Central memory CD4-positive, alpha-beta T cell (primary cell): ENCODE measurements at places on chromosomes 4 and X.

GRCh38 chr4:83329521-83330110 is 5.0 kb downstream of the HPSE start:
- no peak for DNase-seq

DNA sequence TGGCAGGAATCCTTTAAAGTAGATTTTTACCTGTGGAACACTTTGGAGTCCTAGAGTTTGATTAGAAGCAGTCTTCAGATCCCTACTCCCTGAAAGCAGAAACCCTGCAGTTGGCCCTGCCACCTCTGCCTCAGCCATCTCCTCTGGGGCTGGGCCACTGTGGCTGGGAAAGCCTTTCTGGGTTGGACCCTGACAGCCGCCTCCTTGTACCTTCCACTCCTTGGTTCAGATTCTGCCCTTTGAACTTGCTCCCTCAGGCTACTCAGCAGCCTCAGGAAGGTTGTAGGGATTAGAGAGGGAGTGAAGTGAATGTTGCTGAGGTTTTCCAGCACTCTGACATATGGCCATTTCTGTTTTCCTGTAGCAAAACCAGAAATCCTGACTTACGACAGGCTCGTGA is 65.5 kb downstream of the KIT start:
- no peak for DNase-seq

- no peak for DNase-seq
Observed at GRCh38 chr4:89268679-89269078, 38.9 kb downstream of the GPRIN3 start.

- DNase-seq: no peak
Observed at GRCh38 chr4:134313591-134313990, 112.0 kb upstream of the PABPC4L start.

GRCh38 chrX:15269618-15270521 is at the start of gene ASB9:
TSS of gene ASB9 (minus strand) at chrX:15270083. CDS start at chrX:15269874, 209 bp downstream.
- peak; percentile 20 for DNase-seq

- DNase-seq: no peak
Observed at GRCh38 chr4:180698550-180699195, 1544.5 kb upstream of the TENM3 start.

GRCh38 chr4:27096142-27096824 is 235.6 kb downstream of the STIM2 start:
- no peak for DNase-seq

DNA sequence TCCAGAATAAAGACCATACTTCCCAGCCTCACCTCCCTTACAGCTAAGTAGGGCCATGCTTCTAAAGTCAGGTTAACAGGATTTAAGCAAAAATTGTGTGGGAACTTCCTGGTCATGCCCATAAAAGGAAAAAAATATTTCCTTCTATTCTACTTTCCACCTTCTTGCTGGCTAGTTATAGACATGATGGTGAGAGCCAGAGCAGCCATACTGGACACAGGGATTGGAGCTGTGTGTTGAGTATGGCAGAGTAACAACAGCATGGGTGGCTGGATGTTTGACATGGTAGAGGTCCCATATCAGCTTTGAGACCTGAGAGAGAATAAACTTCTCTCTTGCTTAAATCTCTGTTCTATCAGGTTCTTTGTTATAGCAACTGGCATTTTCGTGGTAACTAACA is 15.1 kb upstream of the CBR4 start:
- DNase-seq: no peak

DNA sequence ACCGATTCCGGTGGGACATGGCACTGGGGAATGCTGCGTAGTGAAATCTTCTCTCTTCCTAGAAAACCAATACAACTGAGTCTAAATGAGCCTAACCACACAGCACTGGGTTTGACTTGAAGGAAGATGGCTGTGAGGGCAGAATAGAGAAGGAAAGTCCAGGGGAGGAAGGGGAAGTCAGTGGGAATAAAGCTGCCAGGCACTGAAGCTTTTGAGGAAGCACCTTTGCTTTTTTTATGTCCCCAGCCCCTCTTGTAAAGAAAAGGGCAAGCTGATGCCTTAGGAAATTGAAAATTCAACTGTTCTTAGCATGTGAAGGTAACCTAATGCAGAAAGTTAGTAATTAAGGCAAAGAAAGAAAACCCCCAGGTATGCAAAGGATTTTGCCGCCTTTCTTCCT is 20.6 kb downstream of the MED28 start:
- DNase-seq: no peak

- no peak for DNase-seq
Observed at GRCh38 chrX:24173115-24173847, 23.8 kb downstream of the ZFX start.

- no peak for DNase-seq
Observed at GRCh38 chr4:181582595-181582994, 660.6 kb upstream of the TENM3 start.

DNA sequence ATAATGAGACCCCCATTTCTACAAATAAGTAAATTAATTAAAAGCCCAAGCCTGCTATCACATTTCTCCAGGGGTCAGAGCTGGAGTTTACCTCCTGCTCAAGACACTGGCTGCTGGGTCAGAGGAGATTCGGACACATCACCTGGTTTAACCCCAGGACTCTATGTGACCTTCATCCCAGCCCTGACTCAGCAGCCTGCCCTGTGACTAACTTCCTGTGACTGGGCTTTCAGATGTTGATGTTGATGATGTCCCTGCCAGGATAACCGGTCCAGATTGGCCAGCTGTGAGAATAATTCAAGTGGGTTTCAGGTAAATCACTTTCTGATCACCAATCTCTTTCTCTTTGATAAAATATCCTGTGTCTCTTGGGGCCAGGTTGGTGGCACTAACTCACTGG is 102.4 kb upstream of the MAML3 start:
- no peak for DNase-seq

DNA sequence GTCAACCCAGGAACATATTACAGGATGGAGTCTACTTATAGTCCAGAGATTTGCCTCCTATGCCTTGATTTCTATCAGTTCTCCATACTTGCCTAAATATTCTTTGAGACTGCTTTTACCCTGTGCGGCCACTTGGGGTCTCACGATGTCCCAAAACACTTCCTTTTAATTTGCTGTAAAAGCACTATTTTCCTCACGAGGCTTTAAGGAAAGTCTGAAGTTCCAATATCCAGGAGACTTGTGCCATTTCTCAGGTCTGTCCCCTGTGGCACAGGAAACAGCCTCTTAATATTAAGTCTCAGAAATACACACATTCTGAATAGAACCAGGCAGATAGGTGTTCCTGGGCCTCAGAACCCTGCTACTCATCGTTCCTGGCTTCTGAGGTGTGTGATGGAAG is 142.9 kb downstream of the TMEM164 start:
- peak; percentile 20 for DNase-seq

- DNase-seq: no peak
Observed at GRCh38 chr4:48594180-48594579, 104.1 kb downstream of the ZAR1 start.

DNA sequence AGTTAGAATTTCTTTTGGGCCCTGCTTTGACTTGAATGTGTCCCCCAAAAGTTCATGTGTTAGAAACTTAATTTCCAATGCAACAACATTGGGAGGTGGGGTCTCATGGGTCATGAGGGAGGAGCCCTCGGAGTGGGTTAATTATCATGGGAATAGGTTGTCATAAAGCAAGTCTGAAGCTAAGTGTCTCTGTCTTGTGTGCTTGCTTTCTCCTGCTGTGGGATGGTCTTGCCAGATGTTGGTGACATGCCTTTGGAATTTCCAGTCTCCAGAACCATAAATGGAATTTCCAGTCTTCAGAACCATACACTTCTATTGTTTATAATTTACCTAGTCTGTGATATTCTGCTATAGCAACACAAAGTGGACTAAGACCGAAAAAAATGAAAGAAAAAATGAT is 71.6 kb downstream of the RASL11B start:
- DNase-seq: no peak

GRCh38 chr4:188177997-188178675 is 38.9 kb downstream of the TRIML1 start:
- DNase-seq: no peak

- DNase-seq: no peak
Observed at GRCh38 chr4:38129460-38130227, 169.4 kb downstream of the PTTG2 start.

GRCh38 chr4:99088023-99088449 is 552 bp downstream of the ADH5 start:
- peak; percentile 3 for DNase-seq

DNA sequence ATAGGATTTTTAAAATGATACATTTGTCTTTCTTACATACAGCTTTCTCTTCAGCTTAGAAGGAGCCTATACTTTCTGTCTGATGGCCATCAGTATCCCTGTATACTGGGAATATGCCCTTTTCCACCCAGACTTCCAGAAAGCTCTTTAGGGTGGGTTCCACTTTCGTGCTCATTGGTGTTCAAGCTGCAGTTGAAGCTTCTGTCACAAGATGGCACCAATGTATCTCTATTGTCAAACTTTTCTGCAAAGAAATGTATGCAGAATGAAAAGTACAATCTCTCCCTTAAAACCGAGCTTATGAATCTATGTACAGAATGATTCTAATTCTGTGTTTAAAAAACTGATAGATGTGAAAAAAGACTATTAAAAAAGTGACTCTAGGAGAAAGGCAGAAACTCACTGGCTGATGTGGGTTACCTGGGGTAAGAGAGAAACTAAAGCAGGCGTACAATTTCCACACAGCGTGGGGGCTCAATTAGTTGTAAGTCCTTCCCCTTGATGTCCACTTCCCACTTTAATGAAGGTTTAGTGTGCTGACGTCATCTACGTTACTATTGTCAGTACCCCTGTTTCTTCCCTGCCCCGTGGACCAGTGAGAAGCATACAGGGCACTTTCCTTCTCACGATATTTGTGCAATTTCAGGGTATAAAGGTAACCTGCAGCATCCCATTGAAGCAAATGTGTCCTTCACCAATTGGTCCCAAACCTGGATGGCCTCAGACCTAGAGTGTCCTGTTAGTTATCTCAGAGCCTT is 57.3 kb upstream of the TCEAL2 start:
- peak; percentile 18 for DNase-seq

DNA sequence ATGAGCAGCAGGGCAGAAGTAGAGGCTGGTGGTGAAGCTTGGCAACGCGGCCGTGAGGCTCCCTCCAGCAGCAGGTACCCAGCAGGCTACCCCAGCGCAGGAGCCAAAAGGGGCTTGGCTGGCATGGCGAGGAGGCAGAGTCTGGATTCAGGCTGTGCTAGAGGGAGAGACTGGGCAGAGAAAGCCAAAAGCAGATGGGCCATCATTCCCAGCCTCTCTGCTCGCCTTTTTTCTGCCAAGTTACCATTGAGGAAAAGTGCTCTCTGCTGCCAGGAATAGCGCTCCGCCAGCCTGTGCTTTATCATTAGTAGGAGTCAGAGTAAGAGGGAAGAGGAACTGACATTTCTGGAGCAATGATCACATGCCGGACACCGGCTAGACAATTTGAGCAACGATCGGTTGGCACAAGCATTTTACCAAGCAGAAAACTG is 28.7 kb upstream of the MAP3K15 start:
- DNase-seq: no peak

DNA sequence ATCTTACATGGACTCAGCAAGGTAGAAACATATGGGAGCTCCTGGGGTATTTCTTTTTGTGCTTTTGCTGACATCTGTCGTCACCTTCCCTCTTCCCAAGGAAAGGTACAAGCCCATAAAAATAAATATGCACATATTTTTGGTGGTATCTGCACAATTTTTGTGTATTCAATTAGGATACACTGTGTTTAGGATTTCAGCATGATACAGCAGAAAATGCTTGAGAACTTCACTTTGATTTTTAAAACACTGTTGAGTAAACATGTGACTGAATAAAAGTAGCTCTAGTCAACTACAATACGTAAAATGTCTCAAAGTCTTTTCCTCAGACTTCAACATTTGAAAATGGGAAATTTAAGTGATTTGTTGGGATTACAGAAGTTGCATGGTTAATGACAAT is 99.4 kb upstream of the SPANXC start:
- DNase-seq: no peak

DNA sequence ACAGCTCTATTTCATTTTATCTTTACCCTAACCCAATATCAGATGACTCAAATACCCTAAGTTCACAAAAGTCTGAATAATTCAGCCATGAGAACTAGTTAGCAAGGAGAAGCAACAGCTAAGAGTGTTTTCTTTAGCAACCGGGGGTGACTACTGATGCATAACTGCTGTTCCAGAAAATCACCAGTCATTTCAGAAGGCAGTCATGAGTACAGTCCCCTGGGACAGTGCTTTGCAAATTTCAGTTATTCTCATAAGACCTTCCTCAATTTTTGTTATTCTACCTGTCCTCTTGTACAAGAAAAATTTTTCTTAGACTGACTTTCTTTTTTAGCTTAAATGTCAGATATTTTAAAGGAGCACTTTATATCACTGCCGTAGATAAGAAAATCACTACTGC is 16.4 kb downstream of the BANK1 start:
- no peak for DNase-seq

DNA sequence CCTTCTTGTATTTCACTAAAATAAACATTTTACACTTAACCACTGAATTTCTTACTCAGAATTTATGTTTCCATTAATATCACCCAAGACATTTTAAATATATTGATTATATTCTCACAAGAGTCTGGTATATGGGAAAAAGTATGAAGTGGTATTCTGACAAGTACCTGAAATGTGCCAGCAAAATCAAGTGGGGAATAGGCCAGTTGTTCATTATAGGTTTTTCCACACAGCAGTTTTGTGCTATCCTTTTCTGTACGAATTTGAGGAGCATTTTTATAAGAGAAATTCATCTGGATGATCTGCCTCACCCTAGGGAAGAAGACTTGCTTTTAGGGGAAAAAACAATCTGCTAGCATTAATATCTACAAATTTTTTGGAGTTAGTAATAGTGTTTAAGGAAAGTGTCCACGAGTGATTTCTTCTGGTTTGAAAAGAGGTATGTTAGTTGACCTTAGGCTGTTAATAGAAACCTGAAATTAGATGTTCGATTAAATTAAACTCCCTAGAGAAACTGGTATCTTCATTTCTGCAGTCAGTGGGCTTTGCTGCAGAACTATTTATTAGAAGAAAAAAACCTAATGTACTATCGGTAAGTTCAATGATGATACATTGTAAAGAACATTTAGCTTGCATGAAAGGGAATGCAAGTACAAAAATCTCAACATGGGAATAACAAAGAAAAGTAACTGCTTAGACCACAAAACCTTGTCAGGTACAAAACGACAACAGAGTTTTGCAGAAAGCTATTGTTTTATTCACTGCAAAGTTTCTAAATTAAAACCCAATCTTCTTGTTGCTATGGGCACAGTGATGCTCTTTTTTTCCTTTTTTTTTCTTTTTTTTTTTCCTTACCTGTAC is 1.8 kb downstream of the KLF3 start:
- no peak for DNase-seq

- no peak for DNase-seq
Observed at GRCh38 chrX:41558531-41558930, 111.4 kb downstream of the NYX start.

GRCh38 chr4:15366721-15367120 is 61.1 kb upstream of the C1QTNF7 start:
- DNase-seq: no peak

DNA sequence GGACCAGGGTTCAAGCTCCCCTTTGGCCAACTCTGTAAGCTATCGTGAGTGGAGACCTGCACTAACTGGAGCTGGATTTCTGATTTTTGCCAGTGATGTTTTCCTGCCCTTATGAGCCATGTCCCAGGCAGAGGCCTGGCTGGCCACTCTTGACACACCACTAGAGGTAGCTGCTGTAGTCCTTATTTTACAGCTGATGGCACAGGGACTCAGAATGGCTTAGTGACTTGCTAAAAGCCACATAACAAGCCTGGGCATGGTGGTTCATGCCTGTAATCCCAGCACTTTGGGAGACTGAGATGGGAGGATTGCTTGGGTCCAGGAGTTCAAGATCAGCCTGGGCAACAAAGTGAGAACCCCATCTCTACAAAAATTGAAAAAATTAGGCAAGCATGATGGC is 33.4 kb downstream of the CYTL1 start:
- no peak for DNase-seq

GRCh38 chr4:53059871-53060270 is 197.8 kb downstream of the RASL11B start:
- DNase-seq: no peak

- DNase-seq: no peak
Observed at GRCh38 chr4:76011700-76012387, 4.5 kb upstream of the CXCL9 start.
